ENCODE measurements at places on chromosomes 4 and X.
A peak's percentile ranks its signal among the peaks of the same experiment; 100 is the strongest.

- peak; percentile 49 for DNase-seq
Observed at GRCh38 chrX:84320614-84321013, 132.6 kb upstream of the RPS6KA6 start.

DNA sequence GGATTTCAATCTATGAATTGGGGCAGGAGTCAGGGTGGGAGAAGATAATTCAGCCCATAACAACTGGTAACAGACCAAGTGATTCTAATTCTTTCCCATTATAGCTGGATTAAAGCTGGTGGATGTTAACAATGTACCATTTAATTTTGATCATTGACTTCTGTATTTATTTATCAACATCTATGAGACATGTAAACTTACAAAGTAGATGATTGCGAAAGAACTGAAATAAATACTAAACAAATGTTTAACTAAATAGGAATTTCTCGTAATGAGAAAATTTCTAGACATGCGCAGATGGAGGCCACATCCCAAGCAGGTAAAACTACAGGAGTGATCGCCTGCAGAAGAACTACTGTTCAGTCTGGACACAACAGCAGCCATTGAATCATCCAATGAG is 107.1 kb downstream of the NR3C2 start:
- DNase-seq: no peak

DNA sequence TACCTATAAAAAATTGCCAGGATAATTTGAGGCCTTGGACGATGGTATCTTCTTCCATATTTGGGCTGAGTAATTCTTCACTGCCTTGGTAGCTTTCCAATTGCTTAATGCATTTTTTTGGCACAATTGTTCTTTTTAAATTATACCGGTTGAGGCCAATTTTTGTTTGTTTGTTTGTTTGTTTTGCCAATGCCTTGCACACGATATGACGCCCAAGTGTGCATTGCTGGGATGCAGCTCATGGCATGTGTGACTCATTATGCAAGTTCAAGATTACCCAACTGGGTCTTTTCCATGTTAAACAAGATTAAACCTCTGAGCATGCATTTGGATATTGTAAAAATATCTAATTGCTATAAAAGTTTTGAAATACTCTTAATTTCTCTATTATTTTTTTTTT is 71.1 kb upstream of the KCNIP4 start:
- no peak for DNase-seq

DNA sequence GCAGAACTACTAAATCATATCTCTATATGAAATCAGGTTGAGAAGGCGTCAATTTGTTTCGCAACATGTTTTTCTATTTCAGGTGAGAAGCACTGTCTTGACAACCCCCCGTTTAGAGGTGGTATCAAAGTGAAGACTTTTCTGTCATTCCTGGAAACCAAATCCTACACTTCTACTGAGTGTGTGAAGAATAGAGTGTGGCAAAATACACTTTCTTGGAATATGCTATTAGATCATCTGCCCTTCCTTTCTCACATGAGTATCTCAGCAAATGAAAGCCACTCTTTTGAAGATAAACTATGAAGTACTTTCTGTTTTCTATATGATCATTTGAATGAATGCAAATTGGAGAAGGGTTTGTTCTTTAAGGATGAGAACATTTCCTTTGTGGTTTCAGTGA is 174.0 kb upstream of the FMR1 start:
- DNase-seq: no peak

DNA sequence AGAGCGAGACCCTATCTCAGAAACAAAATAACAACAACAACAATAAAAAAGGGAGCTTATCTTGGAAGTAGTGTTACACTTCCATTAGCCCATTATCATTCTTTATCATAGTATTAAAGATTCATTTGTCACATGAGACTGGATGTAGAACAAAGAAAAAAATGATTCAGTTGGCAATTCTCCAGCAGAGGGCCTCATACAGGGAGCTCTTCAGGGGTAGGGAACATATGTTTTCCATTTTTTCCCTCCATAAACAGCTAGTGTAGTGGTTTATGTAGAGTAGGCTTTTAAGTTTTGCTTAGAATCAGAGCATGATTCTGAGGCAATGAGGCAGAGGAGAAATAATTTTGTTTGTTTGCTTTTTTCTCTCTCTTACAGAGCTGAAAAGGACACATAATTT is 5.8 kb downstream of the CPE start:
- DNase-seq: peak; percentile 85

- no peak for DNase-seq
Observed at GRCh38 chr4:183746305-183747229, 87.5 kb downstream of the TRAPPC11 start.

Measured in fibroblast of skin of abdomen (primary cell).